ENCODE measurements at places on chromosomes 5 and 9. TPM values are rescaled to one million over a fixed set of nuclear protein-coding genes. Genes with fewer than 3 reads are reported as not detected.

DNA sequence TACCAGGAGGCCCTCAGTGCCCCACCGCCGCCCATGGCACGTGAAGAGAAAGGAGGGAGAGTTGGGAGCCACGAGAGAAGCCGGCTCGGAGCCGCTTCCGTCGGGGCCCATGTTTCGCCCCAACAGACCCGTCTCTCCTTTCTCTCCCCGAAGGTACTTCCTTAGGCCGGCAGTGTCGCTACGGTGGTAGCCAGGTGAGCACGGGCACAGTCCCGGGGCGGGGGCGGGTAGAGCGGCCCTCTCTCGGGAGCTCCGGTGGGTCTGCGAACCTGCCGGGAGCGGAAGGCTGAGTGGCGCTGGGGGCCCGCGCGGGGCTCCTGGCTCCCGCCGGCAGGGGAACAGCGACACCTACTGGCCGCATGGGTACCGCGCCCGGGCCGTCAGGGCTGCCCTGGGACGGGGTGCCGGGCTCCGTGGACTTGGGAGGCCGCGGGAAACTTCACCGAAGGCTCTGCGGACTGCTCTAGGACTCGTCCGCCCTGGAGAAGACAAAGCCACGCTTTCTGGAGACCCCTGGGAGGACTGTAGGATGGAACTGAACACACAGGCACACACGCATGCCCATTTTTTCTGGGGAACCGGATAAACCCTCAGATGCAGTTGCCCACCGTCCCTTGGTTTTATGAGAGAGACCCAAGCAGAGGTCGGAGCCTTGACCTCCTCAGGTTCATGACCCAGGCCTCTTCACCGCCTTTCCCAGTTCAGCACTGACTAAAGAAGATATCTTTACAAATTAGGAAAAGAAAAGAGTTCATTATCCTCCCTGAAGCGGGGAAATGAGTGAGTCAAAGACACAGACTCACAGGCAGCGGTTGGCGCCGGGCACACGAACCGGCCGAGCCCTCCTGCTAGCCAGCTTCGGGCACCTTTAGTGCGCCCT, 202.5 kb downstream of the MEF2C start:
- peak; percentile 83 for DNase-seq
- H3K4me1 ChIP-seq = peaks cover 12% of the 10 kb centered on the region
- peak overlapping the region; percentile 37 for H3K4me3 ChIP-seq
- peaks cover 2% of the 10 kb centered on the region for H3K36me3 ChIP-seq
- no peak overlapping the region for H3K27ac ChIP-seq
- peaks cover 93% of the 10 kb centered on the region for H3K27me3 ChIP-seq

GRCh38 chr5:143543358-143544255, 140.1 kb upstream of the NR3C1 start:
- no peaks in the 10 kb centered on the region for H3K27me3 ChIP-seq
- DNase-seq = no peak
- H3K36me3 ChIP-seq = no peaks in the 10 kb centered on the region
- no peak overlapping the region for H3K4me3 ChIP-seq
- H3K4me1 ChIP-seq = no peaks in the 10 kb centered on the region
- no peak overlapping the region for H3K27ac ChIP-seq

- no peak overlapping the region for H3K27ac ChIP-seq
- DNase-seq = no peak
- no peaks in the 10 kb centered on the region for H3K4me1 ChIP-seq
- H3K4me3 ChIP-seq = no peak overlapping the region
- H3K36me3 ChIP-seq = peaks cover 2% of the 10 kb centered on the region
Observed at GRCh38 chr9:87137718-87138117, 190.4 kb upstream of the GAS1 start.

DNA sequence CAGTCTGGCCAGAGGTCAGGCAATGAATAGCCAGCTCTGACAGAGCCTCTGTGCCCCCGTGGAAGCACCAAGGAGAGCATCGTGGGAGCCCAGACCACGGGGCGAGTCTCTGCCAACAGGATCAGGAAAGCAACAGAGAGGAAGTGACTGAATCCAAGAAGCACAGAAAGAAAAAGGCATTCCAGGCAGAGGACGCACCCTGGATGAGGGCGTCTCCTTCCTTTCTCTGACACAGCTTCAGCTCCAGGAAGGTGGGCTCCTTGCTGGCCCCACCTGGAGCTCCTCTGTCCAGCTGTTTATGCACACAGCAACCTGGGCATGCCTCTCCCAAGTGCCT, 16.6 kb downstream of the HK3 start:
- no peak for DNase-seq
- H3K4me3 ChIP-seq = no peak overlapping the region
- peaks cover 17% of the 10 kb centered on the region for H3K27me3 ChIP-seq
- H3K4me1 ChIP-seq = no peaks in the 10 kb centered on the region

DNA sequence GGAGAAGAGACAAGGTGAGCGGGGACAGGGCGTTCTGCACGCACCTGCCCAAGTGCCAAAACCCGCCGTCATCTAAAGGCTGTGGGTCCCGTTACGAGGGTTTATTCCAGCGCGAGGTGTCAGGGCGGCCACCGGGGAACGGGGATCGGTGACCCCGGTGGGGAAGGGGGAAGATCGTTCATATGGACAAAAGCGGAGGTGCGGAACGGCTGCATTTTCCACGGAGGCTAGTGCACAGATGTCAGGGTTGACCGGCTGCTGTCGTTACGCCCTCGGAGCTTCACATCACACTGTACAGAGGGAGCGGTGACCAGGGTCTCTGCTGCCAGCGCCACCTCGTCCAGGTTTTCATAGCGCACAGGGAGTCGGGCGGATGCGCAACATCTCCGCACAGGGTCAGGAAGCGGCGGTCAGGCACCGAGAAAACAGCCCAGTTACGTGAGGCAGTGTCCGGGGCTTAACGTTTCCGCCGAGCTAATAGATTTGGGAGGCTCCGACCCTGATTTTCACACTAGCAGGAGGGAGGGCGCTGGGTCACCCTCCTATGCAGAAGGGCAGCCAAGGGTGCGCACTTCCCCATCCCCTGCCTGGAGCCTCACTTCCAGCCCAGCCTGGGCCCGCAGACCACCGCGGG, 13.5 kb downstream of the BTNL9 start:
- H3K36me3 ChIP-seq = no peaks in the 10 kb centered on the region
- peak overlapping the region; percentile 66 for H3K4me3 ChIP-seq
- no peak overlapping the region for H3K27ac ChIP-seq

- no peak for DNase-seq
- no peaks in the 10 kb centered on the region for H3K4me1 ChIP-seq
- no peak overlapping the region for H3K27ac ChIP-seq
- no peaks in the 10 kb centered on the region for H3K36me3 ChIP-seq
Observed at GRCh38 chr5:133709209-133709725, 96.9 kb upstream of the FSTL4 start.

- no peak for DNase-seq
- H3K4me1 ChIP-seq = peaks cover 60% of the 10 kb centered on the region
- peak overlapping the region; percentile 99 for H3K27ac ChIP-seq
- H3K27me3 ChIP-seq = peaks cover 10% of the 10 kb centered on the region
- peak overlapping the region; percentile 100 for H3K4me3 ChIP-seq
- peaks cover 59% of the 10 kb centered on the region for H3K36me3 ChIP-seq
Observed at GRCh38 chr9:125240649-125240999, 519 bp downstream of the HSPA5 start.

DNA sequence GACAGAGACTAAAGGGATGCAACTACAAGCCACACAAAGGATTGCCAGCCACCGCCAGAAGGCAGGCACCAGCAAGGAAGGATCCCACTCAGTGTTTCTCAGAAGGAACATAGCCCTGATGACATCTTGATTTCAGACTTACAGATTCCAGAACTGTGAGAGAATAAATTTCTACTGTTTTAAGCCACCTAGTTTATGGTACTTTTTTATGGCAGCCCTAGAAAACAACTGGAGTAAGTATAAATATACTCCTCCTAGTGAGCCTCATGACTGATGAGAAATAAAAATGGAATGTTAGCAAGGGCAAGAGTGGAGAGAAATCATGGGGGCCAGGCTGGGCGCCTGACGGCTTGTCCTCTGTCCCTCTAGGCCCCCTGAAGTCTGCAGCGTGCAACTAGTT, 307.3 kb downstream of the PIK3R1 start:
- no peaks in the 10 kb centered on the region for H3K4me1 ChIP-seq
- H3K4me3 ChIP-seq = no peak overlapping the region
- no peak for DNase-seq

DNA sequence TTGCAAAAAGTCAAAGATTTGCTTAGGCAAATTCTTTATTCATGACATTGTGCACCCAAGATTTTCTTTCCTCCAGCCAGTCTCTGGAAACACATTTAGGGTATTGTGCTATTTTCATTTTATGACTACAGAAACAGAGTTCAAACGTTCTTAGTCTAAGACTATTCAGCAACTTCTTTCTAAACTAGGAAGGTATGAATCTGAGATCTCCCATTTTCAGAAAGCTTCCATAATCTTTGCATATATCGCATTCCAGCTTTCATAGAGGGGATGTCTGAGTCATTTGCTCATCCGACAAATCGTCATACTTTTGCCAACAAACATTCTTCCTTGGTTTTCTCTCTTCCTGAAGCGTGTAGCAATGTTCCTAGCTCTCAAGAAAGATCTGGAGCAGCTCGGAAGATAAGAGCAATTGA, 1.6 kb upstream of the PAPPA start:
- no peak for DNase-seq
- no peaks in the 10 kb centered on the region for H3K36me3 ChIP-seq
- H3K4me1 ChIP-seq = peaks cover 18% of the 10 kb centered on the region
- H3K4me3 ChIP-seq = no peak overlapping the region
- peaks cover 72% of the 10 kb centered on the region for H3K27me3 ChIP-seq
- no peak overlapping the region for H3K27ac ChIP-seq

- H3K27me3 ChIP-seq = no peaks in the 10 kb centered on the region
- H3K27ac ChIP-seq = no peak overlapping the region
- H3K4me1 ChIP-seq = no peaks in the 10 kb centered on the region
- peaks cover 13% of the 10 kb centered on the region for H3K36me3 ChIP-seq
Observed at GRCh38 chr5:32387841-32388240, 56.7 kb downstream of the ZFR start.

DNA sequence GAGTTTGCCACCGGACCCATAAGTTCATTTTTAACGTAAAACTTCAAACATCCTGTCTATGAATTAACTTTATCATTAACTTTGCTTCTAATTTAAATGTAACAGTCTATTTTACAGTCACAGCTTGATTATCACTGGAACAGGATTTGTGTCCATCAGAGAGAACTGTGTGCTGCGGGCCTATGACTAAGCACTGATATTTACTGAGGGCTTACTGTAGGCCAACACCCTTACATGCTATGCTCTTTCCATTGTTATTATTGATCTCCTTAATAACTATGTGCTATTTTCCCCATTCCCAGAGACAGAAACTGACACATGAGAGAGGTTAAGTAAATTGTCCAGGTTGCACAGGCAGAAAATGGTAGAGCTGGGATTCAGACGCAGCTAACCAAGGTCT, 24.0 kb upstream of the GPR151 start:
- H3K27me3 ChIP-seq = no peaks in the 10 kb centered on the region
- no peaks in the 10 kb centered on the region for H3K36me3 ChIP-seq
- H3K4me1 ChIP-seq = no peaks in the 10 kb centered on the region
- DNase-seq = no peak
- H3K4me3 ChIP-seq = no peak overlapping the region

DNA sequence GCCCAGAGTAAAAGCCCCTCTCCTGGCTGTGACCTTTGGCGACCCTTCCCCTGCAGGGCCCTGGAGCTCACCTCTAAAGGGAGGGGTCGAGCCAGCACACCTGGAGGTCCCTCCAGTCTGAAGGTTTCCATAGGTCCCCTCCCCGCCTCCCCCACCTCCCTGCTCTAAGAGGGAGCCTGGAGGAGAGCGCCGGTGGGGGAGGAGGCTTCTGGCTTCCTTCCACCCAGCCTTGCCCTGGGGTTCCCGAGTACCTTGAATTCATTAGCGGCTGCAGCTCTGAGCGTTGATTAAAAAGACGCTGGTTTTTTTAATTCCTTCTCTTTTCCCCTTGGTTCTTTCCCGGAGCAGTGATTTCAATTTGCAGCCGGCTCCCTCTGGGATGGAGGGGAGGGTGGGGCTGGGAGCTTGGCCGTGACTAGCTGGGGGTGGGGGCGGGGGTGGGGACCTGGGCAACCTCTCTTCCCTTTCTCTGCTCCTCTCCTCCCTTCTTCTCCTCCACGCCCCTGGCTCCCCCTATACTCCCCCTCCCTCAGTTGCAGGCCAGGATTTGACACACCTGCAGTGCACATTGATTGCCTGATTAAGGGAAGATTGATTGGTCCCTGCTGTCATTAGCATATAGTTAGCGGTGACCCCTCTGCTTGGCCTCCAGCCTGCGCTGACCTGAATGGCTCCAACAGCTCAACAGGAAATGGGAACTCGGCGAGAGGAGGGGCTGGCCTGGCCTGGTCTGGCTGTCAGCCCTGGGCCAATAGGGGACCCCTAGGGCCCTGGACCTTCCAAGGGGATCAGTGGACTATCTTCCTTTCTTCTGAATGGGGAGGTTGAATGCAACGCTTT, 67.5 kb upstream of the RAPGEF1 start:
- no peak overlapping the region for H3K4me3 ChIP-seq
- DNase-seq = no peak
- no peaks in the 10 kb centered on the region for H3K36me3 ChIP-seq
- H3K27me3 ChIP-seq = peaks cover 47% of the 10 kb centered on the region

- H3K27ac ChIP-seq = no peak overlapping the region
- H3K27me3 ChIP-seq = peaks cover 4% of the 10 kb centered on the region
- no peaks in the 10 kb centered on the region for H3K36me3 ChIP-seq
- DNase-seq = no peak
Observed at GRCh38 chr9:90505695-90506094, 136.9 kb downstream of the DIRAS2 start.

DNA sequence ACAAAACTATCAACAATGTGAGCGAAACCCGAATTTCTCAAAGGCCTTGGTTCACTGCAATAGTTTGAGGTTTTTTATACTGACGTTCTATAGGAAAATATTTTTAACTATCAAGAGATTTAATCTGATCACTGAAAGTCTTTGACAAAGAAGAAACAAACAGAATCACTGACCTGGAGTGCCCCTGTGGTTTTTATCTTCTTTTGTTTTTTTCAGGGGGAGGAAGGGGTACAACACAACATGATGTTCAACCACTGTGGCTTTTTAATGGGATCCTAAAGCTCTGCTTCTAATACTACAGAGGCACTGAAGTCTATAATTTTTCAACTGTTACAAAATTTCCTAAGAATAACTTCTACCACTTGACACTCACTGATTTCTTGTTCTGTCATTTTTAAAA, 185.9 kb downstream of the AP3B1 start:
- peaks cover 22% of the 10 kb centered on the region for H3K36me3 ChIP-seq
- peaks cover 3% of the 10 kb centered on the region for H3K4me1 ChIP-seq
- H3K27me3 ChIP-seq = no peaks in the 10 kb centered on the region
- DNase-seq = no peak
- no peak overlapping the region for H3K27ac ChIP-seq

DNA sequence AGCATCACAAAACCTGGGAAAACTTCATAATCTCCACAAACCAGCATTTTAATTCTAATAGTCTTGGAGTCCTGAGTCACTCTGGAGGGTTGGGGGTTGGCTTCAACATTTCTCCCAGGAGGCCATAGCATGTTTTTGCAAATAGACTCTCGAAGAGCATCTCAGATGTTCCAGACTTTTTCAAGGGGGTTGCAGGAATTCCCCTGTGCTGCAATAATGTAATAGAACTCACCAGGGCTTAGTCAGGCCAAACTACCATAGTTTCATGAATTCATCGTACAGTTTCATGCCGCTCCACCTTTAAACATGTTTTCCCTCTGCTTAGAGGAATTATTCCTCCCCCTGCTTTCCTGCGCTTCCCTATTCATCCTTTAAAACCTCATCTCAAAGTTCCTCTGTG, 499.5 kb upstream of the KLF4 start:
- no peaks in the 10 kb centered on the region for H3K36me3 ChIP-seq
- H3K27me3 ChIP-seq = peaks cover 3% of the 10 kb centered on the region
- DNase-seq = no peak
- H3K4me3 ChIP-seq = no peak overlapping the region

Gene PCDHGA9
- not detected for total RNA-seq

Gene SLC6A3
- not detected for total RNA-seq

Gene GCNT4
- total RNA-seq = 1.6 TPM

Gene SLC12A2
- total RNA-seq = 16.9 TPM

Gene NMUR2
- not detected for total RNA-seq

Gene MSMP
- not detected for total RNA-seq

Gene ZMAT2
- 64.8 TPM for total RNA-seq

Gene SYK
- total RNA-seq = 0.48 TPM

Gene OBP2B
- not detected for total RNA-seq

Gene F2RL2
- not detected for total RNA-seq

Gene ARHGEF37
- 1.4 TPM for total RNA-seq

Measured in activated naive CD8-positive, alpha-beta T cell treated with anti-CD3 and anti-CD28 coated beads for 36 hours (primary cell).